ENCODE measurements at places on chromosomes 2 and 18.
A peak's percentile ranks its signal among the peaks of the same experiment; 100 is the strongest.

DNA sequence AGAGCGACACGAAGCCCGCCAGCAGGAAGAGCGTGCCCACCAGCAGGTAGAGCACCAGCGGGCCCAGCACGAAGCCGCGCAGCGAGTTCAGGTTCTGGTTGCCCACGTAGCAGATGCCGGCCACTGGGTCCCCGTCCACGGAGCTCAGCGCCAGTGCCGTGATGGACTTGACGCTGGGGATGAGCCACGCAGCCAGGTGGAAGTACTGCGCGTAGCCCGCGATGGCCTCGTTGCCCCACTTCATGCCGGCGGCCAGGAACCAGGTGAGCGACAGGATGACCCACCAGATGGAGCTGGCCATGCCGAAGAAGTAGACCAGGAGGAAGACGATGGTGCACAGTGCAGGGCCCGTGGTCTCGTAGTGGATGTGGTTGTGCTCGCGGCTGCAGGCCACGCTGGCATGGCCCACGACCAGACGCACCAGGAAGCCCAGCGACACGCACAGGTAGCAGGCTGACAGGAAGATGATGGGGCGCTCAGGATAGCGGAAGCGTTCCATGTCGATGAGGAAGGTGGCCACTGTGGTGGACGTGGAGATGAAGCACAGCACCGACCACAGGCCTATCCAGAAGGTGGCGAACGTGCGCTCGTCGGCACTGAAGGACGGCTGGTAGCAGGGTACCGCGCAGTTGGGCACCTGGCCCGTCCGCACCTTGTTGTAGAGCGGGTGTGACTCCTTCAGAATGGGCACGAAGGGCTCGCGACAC is 2.1 kb downstream of the FZD5 start:
- no peak for DNase-seq

- no peak for DNase-seq
Observed at GRCh38 chr18:8262221-8262620, 347.0 kb upstream of the RAB12 start.

- peak; percentile 20 for DNase-seq
Observed at GRCh38 chr18:47283476-47283875, 32.0 kb upstream of the SKOR2 start.

DNA sequence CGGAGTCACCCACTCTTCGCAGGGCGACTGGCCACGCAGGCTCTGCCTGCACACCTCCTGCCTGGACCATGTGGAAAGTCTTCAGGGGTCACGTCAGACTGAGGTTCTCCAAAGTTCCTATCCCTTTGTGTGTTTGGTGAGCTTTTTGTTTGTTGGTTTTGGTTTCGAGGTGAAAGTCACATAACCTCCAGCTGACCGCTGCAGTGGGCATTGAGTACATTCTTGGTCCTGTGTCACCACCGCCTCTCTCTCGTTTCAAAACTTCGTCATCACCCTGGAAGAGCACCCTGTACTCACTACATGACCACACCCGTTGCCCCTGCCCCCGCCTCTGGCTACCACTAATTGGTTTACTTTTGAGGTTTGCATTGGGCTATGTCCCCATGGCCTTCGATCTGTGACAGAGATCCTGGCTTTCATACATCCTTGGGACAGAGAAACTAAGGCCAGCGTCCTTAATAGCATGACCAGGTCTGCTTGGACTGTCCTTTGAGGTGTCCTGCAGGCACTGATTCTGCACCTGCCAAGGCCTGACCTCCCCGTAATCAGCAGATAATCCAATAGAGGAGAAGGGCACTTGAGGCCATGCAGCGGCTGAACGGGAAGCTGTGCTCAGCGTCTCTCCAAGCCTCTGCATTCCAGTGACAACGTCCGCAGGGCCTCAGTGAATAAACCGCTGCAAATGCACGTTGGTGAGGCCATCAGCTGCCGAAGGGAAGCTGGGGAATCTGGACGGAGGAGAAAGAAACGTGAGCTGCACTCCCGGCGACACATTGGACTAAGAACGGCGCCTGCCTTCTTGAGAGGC is 46.8 kb downstream of the SH3BP4 start:
- DNase-seq, result no peak

GRCh38 chr2:190469771-190470170 is 61.6 kb downstream of the MFSD6 start:
- DNase-seq, result peak; percentile 64

GRCh38 chr18:75215663-75216062 is 5.1 kb downstream of the TSHZ1 start:
- DNase-seq, result no peak

DNA sequence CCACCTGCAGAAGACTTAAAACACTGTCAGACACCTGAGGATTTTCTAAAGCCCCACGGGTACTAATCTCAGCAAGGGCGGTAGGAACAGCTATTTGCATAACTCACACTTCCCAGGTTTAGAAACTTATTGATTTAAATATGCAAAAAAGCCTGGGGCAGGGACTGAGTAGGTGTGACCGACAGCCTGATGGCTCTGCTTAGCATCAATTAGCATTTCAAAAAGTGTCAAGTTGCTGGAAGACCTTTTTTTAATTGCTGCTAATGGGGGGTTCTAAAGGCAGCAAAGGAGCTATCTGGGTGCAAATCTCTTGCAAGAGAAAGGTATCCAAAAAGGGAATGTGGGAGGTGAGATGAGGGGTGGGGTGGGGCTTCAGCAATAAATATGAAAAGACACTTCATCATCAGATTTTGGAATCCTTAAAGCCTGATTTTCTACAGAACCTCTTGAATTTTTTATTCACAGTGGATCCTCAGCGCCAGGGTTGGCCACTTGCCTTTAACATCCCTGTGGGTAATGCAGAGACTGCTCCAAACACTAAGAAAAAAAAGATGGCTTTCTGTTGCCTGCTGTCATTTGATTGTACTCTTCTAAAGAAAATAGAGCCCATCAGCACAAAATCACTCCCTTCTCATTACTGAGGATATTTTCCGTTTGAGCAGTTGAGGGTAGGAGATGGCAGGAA is 121.1 kb upstream of the RMP24 start:
- no peak for DNase-seq

GRCh38 chr2:197210430-197210829 is 100.2 kb downstream of the ANKRD44 start:
- no peak for DNase-seq

DNA sequence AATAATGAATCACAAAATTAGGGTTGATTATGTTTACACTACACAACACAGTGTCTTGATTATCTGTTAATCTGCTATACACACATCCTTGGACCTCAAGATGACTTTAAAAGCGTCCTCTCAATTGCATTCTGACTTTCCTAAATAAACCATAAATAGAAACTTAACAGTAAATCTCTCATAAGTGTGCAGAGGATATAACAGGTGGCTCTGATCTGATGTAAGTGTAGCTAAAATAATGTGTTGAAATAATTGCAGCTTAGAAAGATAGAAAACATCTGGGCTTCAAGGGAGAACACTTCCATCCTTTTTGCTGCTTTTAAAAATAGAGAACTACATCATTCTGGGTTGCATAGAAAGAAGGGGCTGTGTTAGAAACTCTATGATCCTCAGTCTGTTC is 78.4 kb upstream of the EFEMP1 start:
- no peak for DNase-seq

GRCh38 chr18:37476182-37476581 is 89.4 kb downstream of the CELF4 start:
- DNase-seq, result peak; percentile 2

GRCh38 chr2:47405757-47406156 is 2.8 kb downstream of the MSH2 start:
- DNase-seq, result no peak

GRCh38 chr2:197293252-197294007 is 17.1 kb downstream of the ANKRD44 start:
- no peak for DNase-seq

DNA sequence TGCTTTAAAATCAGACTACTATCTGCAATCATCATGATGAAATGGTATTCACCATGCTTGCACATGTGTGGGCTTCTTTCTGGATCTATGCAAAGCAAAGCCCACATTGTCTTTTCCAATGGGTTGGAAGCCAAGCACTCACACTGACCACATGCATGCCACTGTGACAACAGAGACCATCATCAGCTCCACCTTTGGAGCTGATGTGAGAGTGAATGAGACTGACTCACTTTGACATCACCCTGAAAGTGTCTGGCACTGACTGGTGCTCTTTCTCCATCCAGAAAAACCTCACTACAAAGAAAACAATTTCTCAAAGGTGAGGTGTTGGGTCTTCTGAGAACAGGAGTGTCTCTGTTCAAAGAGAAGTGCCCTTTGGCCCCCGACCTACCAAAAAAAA is 4.7 kb downstream of the MYO5B start:
- peak; percentile 2 for DNase-seq

GRCh38 chr2:40039549-40039948 is 260.5 kb upstream of the THUMPD2 start:
- no peak for DNase-seq

- peak; percentile 5 for DNase-seq
Observed at GRCh38 chr18:32019251-32019948, 775 bp downstream of the RNF125 start.

DNA sequence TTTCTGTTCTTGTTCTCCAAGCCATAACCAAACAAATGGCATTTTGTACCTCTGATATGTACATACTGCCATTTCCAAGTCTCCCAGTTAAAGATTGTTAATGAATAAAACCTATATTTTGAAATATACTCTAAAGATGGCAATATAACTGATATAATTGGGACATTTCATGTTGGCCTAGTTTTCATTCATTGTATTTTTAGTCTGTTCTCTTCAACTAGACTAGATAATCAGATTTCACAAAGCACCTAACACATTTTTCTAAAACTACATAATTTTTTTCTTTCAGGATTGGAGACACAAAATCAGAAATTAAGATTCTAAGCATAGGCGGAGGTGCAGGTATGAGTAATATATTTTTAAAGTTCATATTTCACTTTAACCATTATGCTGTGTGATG is 5.6 kb downstream of the HNMT start:
- DNase-seq, result no peak

- DNase-seq, result peak; percentile 40
Observed at GRCh38 chr2:119431976-119432850, 559 bp downstream of the TMEM37 start.

- no peak for DNase-seq
Observed at GRCh38 chr18:75045272-75045671, 163.7 kb downstream of the PTGR3 start.

DNA sequence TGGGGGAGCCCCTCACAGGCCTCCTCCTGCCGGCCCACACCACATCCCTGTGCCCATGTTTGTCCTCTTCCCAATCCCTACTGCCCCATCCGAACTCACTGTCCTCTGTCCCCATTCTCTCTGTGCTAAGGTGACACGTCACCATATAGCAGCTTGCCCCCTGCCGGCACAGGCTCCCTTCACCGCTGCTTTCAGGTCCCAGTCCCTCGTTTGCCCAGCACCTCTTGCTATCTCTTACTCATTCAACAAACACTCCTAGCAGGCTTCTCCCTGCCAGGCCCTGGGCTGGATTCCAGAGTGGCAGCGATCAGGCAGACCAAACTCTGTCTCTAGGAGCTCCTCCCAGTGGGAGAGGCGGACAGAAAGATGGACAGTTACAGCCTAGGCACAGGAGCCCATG is 74.3 kb downstream of the TFCP2L1 start:
- no peak for DNase-seq

DNA sequence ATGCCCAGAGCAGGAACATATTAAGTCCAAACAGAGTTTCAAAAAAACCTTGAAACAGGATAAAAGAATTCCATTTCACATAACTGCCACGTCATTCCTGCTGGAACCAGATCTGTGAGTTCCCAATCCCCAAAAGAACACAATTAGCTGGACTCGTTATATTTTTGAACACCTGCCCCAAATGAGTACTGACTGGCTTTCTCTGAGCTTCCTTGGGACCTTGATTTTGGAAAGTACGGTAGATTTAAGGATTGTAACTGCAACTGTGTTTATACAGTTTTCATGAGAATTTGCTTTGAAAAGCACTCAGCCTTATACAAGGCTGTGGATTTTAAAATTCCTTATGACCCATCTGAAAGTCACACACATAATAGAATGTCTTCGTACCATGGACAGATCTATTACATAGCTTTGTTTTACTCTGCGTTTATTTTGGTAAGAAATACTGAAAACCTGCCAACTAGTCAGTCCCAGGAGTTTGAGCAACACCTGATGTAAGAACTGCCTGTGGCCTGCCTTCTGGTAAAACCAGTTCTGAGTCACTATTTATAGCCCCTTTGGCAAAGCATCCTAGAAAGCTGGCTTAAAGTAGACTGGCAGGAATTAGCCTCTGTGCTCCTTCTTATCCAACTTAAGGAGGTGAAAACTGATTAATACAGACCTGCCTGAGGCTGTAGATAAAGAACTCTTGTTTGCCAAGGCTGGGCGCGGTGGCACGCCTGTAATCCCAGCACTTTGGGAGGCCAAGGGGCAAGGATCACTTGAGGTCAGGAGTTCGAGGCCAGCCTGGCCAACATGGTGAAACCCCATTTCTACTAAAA is 48.1 kb downstream of the MERTK start:
- peak; percentile 35 for DNase-seq

Measured in brain microvascular endothelial cell (primary cell).